ENCODE measurements at places on chromosomes 12 and 14. TPM values are rescaled to one million over a fixed set of nuclear protein-coding genes. Genes with fewer than 3 reads are reported as not detected.

Gene KRT74
- not detected for total RNA-seq

Gene PIWIL1
- not detected for total RNA-seq

Gene IAPP
- total RNA-seq: not detected

GRCh38 chr12:57215668-57216013 is 953 bp upstream of the NXPH4 start:
- no peak for DNase-seq

- DNase-seq: no peak
Measured at GRCh38 chr12:3833670-3834310, 39.4 kb downstream of the PARP11 start.

GRCh38 chr12:22461786-22462185 is 82.6 kb downstream of the C2CD5 start:
- no peak for DNase-seq

DNA sequence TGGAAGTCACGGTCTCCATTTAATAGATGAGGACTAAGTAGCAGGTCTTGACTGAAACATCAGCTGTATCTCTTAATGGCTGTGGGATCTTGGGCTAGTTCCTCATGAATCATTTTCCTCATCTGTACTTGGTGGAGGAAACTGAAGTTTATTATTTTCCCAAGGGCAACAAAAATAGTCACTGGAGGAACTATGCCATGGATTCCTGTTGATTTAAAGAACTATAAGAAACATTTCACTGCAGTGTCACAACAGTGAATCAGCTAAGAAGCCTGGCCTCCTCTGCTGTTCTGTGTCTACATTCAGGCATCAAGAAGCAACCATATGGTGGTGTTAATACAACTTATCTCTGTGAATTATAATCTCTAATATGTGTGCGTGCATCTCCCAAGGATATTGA is 200.5 kb downstream of the STXBP6 start:
- no peak for DNase-seq

DNA sequence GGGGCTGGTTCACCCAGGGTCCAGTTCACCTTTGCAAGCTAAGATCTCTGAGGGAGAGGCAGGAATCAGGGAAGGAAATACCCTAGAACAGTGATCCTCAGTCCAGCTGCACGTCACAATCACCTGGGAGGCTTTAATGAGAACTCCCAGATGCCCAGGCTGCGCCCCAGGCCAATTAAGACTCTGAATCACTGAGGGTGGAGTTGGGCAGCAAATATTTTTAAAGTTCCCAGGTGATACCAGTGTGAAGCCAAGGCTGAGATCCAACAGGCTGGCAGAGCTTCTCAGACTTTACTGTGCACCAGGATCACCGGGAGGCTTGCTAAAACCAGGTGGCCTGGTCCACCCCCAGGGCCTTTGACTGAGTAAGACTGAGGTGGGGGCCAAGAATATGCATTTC is 23.8 kb downstream of the MYL2 start:
- no peak for DNase-seq

GRCh38 chr12:93780101-93780641 is 103.0 kb downstream of the CRADD start:
- DNase-seq: no peak

DNA sequence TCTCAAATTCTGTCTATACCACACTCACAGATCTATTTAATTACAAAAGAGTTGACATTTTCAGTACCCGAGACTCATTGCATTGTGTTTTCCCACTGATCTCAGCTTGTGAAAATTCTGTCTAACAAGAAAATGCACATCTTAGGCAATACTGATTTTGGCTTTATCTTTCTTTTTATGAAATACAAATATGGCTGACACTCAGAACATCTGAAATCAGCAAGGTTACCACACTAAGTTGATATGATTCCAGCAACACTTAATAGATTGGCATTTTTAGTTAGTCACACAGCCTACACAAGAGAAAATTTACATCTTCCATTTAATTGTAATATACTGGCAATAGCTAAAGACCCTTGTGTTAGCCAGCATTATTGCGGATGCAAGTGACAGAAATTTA is 40.3 kb downstream of the PEX5 start:
- DNase-seq: no peak

GRCh38 chr14:50944647-50945413 is 547 bp upstream of the PYGL start:
- peak; percentile 72 for DNase-seq

GRCh38 chr14:60905923-60906322 is 75.0 kb downstream of the TRMT5 start:
- DNase-seq: no peak

DNA sequence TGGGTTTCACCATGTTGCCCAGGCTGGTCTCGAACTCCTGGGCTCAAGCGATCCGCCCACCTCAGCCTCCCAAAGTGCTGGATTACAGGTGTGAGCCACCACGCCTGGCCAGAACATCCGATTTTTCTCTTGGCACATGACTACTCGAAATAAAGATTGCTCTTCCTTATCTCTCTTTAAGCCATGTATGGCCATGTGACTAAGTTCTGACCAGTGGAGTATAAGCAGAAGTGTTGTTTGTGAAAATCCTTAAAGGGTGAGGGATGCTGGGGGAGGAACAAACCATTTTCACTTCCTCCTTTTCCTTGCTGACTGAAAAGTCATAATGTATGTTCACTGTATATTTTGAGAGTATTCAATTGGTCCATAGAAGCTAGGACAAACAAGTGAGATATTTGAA is 50.7 kb upstream of the ATF7IP start:
- DNase-seq: no peak

- DNase-seq: no peak
Measured at GRCh38 chr12:25004447-25004846, 55.5 kb upstream of the BCAT1 start.
